Stimulated activated CD4-positive, alpha-beta T cell treated with anti-CD3 and anti-CD28 coated beads, Interleukin-12 subunit alpha, Interleukin-12 subunit beta, amount 100 ng/mL, for 48 hours (primary cell): ENCODE measurements at places on chromosomes 5 and 9.

GRCh38 chr9:134847752-134848432, 32.7 kb upstream of the FCN2 start:
- DNase-seq, result no peak

DNA sequence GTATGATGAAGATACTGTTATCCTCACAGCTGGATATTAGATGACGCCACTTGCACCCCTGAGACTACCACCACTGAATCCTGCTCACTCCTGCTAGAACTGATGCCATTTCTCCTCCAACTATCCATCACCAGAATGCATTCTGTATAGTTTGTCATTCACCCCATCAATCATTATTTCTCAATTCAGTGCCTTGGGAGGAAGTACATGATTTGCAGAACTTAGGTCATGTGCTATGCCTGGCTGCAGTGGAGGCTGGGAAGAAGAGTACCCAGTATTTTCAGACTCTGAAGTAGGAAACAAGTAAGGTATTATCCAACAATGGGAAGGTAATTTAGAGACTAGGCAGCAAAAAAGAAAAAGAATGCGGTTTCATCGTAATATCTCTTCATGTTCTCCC, 26.2 kb upstream of the HSD17B4 start:
- DNase-seq, result no peak

DNA sequence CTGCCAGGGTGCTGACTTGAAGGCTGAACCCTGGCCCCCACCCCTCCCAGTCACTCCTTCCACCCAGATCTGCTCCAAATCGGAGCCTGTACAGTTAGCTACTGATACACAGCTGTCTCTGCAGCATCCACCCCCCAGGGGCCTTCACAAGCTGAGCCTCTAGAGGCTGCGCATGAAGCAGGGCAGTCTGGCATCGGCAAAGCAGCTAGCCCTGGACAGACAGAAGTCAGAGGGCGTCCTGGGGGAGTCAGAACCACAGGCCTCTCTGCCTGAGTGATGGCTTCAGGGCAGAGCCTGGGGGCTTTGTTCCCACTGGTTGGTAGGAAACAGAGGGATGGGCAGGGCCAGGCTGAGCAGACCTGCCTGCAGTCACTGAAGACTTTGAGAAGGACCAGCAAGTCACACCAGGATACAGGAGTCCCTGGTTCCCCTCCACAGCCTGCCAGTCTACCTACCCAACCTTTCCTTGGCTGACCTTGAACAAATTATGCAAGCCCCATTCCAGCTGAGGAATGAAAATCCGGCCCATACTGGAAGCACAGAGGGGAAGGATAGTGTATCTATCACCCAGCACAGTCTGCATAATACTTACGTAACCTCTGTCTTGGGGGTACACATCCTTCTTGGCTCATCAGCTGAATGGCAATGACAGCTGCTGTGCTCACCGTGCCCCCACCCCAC, 8.8 kb downstream of the VDAC1 start:
- no peak for DNase-seq

- no peak for DNase-seq
These were observed 285.1 kb downstream of the GADD45G start for GRCh38 chr9:89889865-89890264.

GRCh38 chr5:98941131-98941883, 12.5 kb upstream of the CHD1 start:
- DNase-seq, result no peak

DNA sequence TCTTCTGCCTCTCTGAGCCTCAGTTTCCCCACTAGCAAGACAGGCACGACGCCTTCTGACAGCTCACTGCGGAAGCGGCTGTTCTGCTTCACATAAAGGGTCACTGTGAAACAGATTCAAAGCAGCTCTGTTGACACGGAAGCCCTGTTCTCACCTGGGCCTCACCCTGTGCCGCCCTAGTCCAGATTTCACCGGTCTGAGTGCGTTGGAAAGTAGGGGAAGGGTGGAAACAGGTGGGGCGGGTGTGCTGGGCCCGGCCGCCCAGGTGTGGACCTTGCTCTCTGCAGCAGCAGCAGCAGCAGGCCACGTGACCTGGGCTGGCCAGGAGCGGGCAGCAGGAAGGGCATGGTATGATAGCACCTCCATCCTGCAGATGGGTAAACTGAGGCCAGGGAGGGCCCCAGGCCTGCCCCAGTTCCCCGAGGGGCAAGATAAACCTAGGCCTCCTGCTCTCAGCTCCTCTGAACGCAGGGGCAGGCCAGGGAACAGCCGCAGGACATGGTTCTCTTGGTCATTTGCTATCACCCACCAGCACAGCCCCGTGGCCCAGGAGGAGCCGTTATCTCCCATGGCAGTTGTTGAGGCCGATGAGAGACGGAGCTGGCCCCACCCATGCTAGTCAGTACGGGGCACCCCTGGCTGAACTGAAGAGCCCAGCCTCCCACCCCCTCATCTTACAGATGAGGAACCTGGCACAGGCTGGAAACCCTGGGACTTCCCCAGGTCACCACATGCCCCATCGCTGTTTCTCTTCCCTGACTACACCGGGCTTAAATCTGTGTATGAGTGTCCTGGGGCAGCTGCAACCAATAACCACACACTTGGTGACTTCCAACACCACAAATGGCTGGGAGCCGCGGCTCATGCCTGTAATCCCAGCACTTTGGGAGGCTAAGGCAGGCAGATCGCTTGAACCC, 12.1 kb downstream of the PTGES2 start:
- no peak for DNase-seq

- no peak for DNase-seq
These were observed 2329.5 kb downstream of the MAT2B start for GRCh38 chr5:165834891-165835290.

- DNase-seq, result no peak
These were observed 113.3 kb downstream of the PPP2R2B start for GRCh38 chr5:146765089-146765832.

GRCh38 chr5:64972591-64972990, 203.9 kb downstream of the CWC27 start:
- no peak for DNase-seq

- no peak for DNase-seq
These were observed 18.6 kb downstream of the GARNL3 start for GRCh38 chr9:127283135-127283534.

DNA sequence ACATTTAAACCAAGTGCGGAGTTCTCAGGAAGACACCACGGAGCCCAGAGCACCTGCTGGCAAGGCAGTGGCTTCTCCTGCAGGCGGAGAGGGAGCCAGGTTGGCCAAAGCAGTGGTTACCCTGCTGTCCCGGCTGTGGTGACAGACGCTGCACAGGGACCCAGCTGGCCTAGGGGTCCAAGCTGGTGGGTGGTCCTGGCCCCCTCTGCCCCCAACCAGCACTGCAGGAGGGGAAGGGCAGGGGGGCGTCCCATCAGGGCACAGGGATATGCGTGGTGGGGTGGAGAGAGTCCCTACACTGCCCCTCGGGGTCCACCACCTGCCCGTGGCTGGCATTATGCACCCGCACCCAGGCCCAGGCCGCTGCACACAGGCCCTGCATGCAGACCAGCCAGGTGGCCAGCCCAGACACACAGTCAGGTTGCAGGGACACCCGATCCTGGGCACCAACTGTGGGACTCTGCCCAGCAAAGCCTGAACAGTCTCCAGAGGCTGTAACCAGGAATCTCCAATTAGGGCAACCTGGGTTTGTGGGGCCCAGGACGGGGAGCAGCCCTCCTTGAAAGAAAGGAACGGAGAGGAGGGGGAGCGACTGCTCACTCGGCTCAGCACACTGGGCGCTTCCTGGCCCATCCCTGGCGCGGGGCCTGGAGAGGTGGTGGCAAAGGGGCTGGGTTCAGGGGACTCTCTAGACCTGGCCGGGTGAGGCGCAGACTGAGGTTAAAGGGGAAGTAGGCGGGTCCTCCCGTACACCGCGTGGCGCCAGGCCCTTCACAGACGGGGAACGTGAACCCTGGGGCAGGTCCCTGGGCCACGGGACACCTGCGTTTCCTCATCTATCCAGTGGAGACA, 46.3 kb downstream of the NACC2 start:
- DNase-seq, result no peak
